Kidney epithelial cell (primary cell): ENCODE measurements at places on chromosomes 11 and 22. TPM values are rescaled to one million over a fixed set of nuclear protein-coding genes. Genes with fewer than 3 reads are reported as not detected.

The PIK3IP1 gene
- 14.0 and 17.5 TPM in 2 replicates for total RNA-seq

The HOATZ gene
- total RNA-seq = not detected in 2 replicates

The NNMT gene
- total RNA-seq = 470 and 585 TPM in 2 replicates

DNA sequence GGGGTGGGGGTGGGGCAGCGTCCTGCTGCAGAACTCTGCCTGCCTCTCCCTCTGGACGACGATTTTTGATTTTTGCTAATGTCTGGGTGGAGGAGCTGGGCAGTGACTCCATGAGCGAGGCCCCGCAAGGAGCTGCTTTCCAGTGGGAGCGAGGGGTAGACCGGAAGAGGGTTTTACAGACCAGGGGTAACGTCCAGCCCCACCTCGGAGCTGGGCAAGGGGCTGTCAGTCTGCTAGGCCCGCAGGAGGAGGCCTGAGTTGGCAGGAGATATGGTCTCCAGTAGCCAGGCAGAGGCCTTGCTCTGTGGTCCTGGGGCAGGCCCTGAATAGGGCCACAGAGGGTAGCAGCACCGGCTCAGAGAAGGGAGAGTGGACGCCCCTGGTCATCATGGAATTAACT is 9.0 kb downstream of the MAPK8IP2 start:
- no peak for DNase-seq

GRCh38 chr11:2901196-2901796 is 15.7 kb upstream of the CDKN1C start:
- DNase-seq = no peak

DNA sequence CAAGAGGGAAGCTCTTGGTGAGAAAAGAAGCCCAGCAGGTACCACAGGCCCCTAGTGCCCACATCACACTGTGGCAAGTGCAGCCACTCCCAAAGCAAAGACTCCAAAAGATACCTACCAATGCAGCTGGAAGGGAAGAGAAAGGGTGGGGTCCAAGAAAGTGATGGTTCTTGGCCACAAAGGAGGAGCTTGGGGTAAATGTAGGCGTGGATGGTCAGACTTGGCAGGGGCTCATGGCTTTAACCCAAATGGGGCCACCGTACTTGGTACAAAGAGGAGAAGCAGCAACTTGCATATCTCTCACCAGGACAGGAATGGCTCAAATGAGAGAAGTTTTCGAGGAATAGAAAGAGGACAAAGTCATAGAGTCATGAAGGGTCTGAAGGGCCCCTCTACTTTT is 4.8 kb downstream of the MAP3K11 start:
- DNase-seq = no peak

- DNase-seq = no peak
Measured at GRCh38 chr11:45288339-45288738, 2.2 kb upstream of the SYT13 start.

- DNase-seq = peak; percentile 28
Measured at GRCh38 chr11:103532133-103532788, 423.0 kb downstream of the DYNC2H1 start.

GRCh38 chr22:47100019-47100418 is 337.6 kb downstream of the TBC1D22A start:
- no peak for DNase-seq

DNA sequence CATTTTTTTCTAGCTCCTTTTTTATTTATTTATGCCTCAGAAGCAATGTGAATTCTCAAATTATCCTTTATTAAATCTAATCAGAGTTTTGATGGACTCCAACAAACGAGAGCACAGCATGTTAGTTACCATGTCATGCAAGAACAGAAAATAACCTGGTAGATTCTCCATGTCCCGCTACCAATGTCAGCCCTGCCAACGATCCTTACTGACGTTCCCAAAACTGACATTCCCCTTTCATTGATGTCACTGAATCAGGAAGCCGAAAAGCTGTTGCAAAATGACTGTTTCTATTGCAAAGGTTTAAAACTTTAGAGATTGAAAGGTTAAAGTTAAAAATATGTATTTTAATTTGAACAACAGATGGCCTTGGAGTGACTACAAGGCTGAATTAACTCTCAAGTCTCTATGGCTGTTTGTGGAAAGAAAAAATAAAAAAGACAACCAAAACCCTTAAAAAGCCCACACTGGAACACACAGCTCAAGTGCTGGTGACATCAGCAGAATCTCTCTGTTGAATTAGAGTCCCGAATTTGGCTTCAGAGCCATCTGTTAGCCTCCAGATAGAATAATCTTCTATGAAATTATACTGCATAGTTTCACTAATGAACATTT is 96.8 kb downstream of the BDNF start:
- no peak for DNase-seq

DNA sequence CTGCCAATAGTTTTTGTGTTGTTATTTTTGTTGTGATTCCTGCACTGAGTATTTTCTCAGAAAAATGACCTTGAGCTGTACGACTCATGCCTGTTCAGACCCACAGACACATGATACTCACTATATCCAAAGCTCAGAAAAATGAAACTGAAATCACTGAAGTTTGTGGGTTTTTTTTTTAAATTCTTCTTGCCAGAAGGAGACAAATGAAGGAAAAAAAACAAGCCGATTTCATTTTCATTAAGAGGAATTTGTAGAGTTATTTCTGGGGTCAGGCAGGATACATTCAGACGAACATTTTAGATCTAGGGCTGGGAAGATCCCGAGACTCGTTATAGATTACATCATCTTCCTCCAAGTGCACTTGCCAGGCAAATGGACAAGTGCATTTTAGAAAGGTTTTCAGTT is 60.4 kb downstream of the BMAL1 start:
- DNase-seq = no peak

- peak; percentile 98 for DNase-seq
Measured at GRCh38 chr22:42994917-42995562, 19.9 kb downstream of the PACSIN2 start.

DNA sequence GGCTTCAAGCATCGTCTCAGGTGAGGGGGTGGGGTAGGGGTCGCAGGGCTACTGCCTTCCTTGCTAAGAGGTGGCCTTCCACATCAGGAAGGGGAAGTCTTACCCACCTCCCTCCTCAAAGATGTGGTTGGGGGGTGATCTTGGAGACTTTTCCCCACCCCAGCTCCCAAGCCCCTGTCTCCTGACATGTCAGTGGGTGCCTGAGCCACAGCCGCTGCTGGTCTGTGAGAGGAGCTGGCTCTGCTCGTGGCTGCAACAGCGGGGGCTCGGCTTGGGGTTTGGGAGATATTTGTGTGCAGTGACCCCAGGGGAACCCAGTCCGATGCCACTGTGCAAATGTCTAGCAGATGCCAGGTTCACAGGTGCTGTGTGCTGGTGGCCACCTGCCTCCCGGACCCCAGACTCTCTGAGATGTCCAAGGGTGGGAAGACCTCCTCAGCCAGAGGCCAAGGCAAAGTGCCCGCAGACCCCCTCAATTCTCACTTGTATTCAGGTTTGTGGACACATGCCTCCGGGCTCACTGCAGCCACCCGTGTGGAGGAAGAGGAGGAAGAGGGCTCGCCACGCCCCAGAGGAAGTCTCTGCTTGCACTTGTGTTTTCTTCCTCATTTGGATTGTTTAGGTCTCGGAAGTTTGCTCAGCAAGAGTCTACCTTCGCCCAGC is 1.9 kb downstream of the KCNQ1 start:
- DNase-seq = no peak

- no peak for DNase-seq
Measured at GRCh38 chr22:49088801-49089791, 738.6 kb downstream of the BRD1 start.

DNA sequence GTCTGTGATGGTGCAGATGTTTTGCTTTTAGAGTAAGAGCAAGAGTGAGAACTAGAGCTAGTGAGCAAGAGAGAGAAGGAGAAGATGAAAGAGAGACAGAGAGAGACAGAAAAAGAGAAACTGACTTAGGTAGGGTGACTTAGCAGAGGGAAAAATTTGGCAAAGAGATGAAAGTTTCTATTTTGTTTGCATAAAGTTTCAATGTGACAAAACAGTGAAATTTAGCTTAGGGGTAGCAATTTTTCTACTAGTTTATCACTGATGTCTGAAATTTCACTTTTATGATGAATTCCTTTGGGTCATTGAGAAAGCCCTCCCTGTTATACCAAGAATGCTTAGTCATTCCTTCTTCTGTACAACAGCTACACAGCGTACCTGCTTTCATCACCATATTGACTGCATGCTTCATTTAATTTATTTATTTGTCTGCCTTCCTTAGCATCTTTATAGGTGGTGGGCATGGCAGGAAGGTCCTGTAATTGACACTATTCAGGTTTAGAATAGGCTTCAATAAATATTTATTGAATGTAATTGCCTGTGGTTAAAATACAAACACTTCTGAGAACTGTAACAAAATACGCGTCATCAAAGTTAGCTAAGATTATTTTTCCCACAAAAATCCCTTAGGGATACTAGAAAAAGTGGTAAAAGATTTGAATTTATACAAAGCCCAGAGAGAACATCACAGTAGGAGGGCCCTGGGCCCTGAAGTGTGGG is 19.9 kb upstream of the CTSC start:
- DNase-seq = no peak
